ENCODE measurements at places on chromosomes 12 and 14. TPM values are rescaled to one million over a fixed set of nuclear protein-coding genes. Genes with fewer than 3 reads are reported as not detected.

GRCh38 chr14:53603994-53604393 lies 352.6 kb downstream of the BMP4 start:
- no peak for DNase-seq

GRCh38 chr14:74645756-74646470 lies 33.9 kb upstream of the LTBP2 start:
- DNase-seq, result no peak

DNA sequence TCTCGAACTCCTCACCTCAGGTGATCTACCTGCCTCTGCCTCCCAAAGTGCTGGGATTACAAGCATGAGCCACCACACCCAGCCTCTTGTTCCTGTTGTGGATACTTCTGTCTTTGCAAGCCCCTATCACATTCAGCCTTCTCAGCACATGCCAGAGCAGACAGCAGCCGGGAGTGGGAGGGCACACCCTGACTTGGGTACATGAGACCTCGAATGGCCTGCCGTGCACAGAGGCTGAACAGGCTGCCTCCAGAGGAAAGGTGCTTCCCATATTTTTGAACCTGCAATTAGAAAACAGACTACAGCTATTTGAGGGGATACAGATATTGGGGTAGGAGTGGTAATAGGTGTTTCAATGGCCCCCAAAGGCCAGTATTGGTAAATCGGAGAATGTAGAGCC lies 307.3 kb upstream of the DIO3 start:
- peak; percentile 75 for DNase-seq

GRCh38 chr12:132270969-132271754 lies 58.2 kb downstream of the GALNT9 start:
- no peak for DNase-seq

DNA sequence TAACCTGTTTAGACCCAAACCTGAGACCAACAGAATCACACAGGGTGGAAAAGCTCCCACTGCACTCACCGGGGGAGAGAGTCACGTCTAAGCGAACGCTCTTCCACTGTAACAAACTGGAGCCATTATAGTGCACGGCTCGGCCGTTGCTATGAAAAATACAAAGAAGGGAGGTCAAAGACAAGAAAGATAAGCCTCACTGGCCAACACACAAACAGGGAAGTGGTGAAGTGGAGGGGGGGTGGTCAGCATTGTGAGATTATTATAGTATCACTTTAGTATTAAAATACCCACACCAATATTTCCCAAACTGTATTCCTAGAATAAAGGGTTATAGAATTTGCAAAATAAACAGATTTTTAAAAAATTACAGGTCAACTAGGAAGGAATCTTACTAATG lies 90.9 kb downstream of the TRAFD1 start:
- no peak for DNase-seq

GRCh38 chr12:132818562-132818961 lies 10.1 kb downstream of the GOLGA3 start:
- no peak for DNase-seq

- peak; percentile 3 for DNase-seq
Measured at GRCh38 chr14:65403231-65403630, 9.3 kb upstream of the FUT8 start.

- no peak for DNase-seq
Measured at GRCh38 chr14:93533842-93534241, 103.1 kb downstream of the UNC79 start.

- DNase-seq, result no peak
Measured at GRCh38 chr12:109273354-109273753, 35.7 kb downstream of the FOXN4 start.

- no peak for DNase-seq
Measured at GRCh38 chr12:42886160-42886559, 296.6 kb upstream of the PRICKLE1 start.

DNA sequence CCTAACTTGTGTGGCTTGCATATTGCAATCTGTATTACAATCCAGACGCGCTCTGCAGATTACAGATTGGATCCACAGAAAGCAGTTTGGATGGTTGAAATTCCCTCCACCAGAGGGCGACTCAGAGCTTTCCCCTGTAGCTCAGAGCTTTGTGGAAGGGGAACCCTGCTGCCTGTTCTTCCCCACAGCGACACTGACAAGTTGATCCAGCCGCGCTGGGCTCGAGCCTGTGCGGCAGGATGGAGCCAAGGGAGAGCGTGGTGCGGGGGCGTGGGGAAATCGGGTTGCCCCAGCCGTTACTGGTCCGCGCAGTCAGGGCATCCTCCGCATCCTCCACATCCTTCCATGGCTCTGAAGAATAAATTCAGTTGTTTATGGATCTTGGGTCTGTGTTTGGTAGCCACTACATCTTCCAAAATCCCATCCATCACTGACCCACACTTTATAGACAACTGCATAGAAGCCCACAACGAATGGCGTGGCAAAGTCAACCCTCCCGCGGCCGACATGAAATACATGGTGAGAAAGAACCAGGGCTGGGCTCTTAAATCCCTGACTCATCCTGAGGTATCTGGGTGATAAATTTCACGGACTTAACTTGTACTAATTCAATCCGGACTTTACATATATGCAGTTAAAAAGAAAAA lies at the start of gene GLIPR1L1:
TSS of gene GLIPR1L1 (plus strand) at position 287 of the 647 bp plus-strand sequence. CDS start at position 346, 59 bp downstream.
- DNase-seq, result peak; percentile 97

- no peak for DNase-seq
Measured at GRCh38 chr14:104970231-104971068, 7.7 kb downstream of the AHNAK2 start.

GRCh38 chr12:112992541-112993398 lies 14.5 kb downstream of the OAS2 start:
- DNase-seq, result no peak

SLC17A8 gene
- total RNA-seq, result not detected

OR10G3 gene
- not detected for total RNA-seq

MYF6 gene
- 0.29 TPM for total RNA-seq

GPR132 gene
- total RNA-seq, result 1.7 TPM

SYCP3 gene
- total RNA-seq, result not detected

PAX9 gene
- 2.1 TPM for total RNA-seq

ELK3 gene
- total RNA-seq, result 25.3 TPM

All from esophagus muscularis mucosa (tissue), 4 donors.